ENCODE measurements at places on chromosomes 1 and 21. TPM values are rescaled to one million over a fixed set of nuclear protein-coding genes. Genes with fewer than 3 reads are reported as not detected.

The S100A8 gene
- polyA plus RNA-seq = not detected

The ERICH3 gene
- polyA plus RNA-seq = not detected

The CFHR5 gene
- not detected for polyA plus RNA-seq

The EPHA10 gene
- not detected for polyA plus RNA-seq

The DNALI1 gene
- 2.1 TPM for polyA plus RNA-seq

The PM20D1 gene
- not detected for polyA plus RNA-seq

DNA sequence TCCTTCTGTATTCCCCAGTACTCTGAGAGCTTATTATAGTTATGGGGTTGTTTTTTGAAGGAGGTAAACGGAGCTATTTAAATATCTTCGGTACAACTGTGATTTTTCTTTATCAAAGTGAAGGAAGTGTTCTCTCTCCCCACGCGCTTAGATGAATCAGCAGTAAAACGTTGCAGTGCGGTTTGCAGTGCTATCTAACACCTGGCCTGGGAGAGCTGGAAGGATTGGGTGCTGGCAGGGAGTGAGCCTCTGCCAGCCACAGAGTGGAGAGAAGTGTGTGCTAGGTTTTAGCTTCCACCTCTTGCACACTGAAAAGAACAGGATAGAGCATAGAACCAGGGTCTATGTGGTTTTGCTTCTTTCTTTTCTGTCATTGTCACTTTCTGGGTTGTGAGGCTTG lies 165.9 kb downstream of the SDCCAG8 start:
- peaks cover 14% of the 10 kb centered on the region for H3K36me3 ChIP-seq
- peak overlapping the region; percentile 79 for H3K4me3 ChIP-seq
- H3K27me3 ChIP-seq = no peaks in the 10 kb centered on the region
- peaks cover 15% of the 10 kb centered on the region for H3K4me1 ChIP-seq
- peak; percentile 87 for DNase-seq
- peak overlapping the region; percentile 86 for H3K27ac ChIP-seq

DNA sequence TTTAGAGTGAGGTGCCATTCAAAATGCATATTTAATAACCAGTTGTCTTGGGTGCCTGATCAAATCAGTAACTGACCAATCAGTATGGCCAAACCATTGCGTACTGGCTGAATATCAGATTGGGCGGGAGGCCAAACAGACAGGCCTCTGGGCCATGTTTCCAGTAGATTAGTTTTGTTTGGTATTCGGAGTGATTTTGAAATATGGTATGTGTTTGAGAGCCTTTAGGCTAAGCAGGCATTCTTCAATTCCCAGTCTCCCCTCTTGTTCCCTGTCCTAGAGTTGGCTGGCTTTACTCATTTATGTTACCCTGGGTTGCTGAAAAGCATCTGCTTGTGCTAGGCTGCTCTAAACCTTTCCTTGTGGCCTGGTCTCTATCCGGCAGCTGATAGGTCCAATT lies 80.1 kb downstream of the BACH1 start:
- DNase-seq = no peak
- no peak overlapping the region for H3K27ac ChIP-seq
- H3K4me1 ChIP-seq = peaks cover 10% of the 10 kb centered on the region
- H3K4me3 ChIP-seq = no peak overlapping the region
- H3K27me3 ChIP-seq = no peaks in the 10 kb centered on the region
